ENCODE measurements at places on chromosomes 7 and 10.
A peak's percentile ranks its signal among the peaks of the same experiment; 100 is the strongest.

DNA sequence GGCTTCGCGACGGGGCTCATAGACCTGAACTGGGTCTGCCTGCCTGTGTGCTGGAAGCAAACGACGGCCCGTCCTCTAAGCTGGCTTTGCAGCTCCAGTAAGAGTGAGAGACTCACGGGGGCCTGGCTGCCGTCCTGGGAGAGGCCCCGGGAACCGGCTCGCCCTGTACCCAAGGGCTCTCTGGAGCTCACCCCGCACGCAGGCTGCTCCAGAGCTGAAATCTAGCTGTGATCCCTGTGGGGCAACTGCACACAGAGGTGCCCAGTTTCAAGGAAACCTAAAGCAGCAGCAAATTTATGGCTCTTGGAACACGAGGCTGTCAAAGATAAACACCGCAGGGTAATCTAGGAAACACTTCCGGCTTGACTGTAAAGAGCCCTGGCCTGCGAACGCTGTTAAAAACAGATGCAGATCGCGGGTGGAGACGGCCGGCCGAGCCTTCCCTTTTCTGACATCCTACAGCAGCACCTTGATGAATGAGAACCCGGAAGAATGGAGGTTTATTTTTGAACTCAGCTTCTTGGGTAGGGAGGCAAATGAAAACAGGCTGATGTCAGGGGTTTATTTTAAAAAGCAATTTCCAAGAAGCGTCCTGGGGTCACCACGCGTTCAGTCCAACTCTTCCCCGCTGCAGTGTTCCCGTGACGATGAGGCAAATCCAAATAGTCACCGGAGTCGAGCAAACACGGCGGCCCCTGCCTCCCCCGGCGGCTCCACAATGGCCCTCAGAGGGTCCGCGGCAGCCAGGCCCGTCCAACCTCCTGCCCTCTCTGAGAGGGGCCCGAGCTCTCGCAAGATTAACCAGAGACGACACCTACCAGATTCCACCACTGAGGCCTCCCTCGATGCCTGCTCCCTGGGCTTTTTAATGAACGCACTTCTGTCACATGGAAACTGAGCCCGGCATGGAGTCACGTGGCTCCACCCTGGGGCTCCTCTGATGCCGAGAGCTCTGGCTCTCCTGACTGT, 29.6 kb downstream of the AMZ1 start:
- no peak for DNase-seq

GRCh38 chr7:128739048-128739962, at the start of gene CALU:
CALU (plus strand) TSS chr7:128739359; CDS start chr7:128748584, 9,225 bp downstream.
- DNase-seq: peak; percentile 96

- no peak for DNase-seq
These were observed 133.0 kb upstream of the NEBL start for GRCh38 chr10:21030091-21030490.

GRCh38 chr7:108246227-108246837, 116.2 kb upstream of the LAMB4 start:
- DNase-seq: peak; percentile 27

- DNase-seq: no peak
These were observed 817 bp upstream of the IL15RA start for GRCh38 chr10:5978230-5978489.

DNA sequence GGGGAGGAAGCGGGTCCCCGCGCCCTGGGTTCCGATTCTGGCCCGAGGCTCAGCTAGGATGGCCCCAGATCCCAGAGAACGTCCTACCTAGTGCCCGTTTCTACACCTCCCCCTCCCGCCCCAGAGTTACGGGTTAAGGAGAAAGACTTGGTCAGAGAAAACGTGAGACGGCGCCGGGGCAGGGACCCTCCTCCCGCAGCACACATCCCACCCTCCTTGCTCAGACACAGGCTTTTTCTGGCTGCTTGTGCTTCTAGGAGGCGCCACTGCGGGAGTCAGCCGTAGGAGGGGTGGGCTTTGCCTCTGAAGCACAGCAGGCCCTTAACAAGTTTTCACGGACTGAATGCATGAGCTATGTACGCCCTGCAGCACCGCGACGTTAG, 104.9 kb upstream of the LEP start:
- no peak for DNase-seq
